ENCODE measurements at places on chromosomes 2 and 18.

GRCh38 chr2:188280811-188281222, 10.9 kb upstream of the GULP1 start:
- no peak for DNase-seq

DNA sequence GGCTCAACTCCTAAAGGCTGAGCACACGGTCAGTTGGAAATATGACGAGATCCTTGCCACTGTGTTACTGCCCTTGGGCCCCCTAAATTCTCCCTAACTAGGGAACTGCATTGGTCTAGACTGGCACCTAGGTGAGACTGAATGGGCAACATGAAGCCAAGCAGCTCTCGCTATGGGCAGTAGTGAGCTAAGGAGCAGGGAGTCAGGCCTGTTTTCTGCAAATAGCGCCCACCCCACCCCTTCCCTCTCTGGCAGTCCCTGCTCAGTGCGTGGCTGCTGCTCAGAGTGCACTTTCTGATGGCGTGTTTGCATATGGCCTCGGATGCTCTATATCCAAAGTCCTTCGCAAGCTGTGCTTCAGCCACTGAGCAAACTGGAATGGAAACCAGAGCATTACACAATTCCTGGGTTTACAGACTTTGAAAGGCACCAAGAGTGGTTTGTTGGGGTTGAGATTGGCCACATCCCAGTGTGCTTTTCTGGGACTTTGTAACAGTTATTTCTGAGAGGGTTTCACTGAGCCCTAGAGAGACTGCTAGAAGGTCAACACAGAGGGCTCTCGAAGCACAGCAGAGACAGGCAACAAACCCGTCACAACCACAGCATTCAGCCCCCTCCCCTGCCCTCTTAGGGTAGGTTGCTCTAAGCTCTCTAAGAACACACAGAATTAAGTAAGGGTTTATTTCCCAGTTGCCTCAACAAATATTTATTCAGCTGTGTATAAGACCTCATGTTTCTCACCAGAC, 419.9 kb downstream of the STK39 start:
- no peak for DNase-seq

- DNase-seq, result no peak
These were observed 61.8 kb downstream of the TBC1D8 start for GRCh38 chr2:101089419-101089818.

GRCh38 chr2:216074794-216075193, 6.8 kb downstream of the PECR start:
- no peak for DNase-seq

GRCh38 chr2:14051401-14051800, 581.1 kb upstream of the LRATD1 start:
- no peak for DNase-seq

All from GM04504 (cell line).